HTR-8/SVneo (cell line): ENCODE measurements at places on chromosomes 7 and 10.

GRCh38 chr7:537911-538634 is 18.4 kb upstream of the PDGFA start:
- DNase-seq = peak; percentile 99

- no peak for DNase-seq
Observed at GRCh38 chr10:88853155-88853881, 1.7 kb upstream of the ANKRD22 start.

DNA sequence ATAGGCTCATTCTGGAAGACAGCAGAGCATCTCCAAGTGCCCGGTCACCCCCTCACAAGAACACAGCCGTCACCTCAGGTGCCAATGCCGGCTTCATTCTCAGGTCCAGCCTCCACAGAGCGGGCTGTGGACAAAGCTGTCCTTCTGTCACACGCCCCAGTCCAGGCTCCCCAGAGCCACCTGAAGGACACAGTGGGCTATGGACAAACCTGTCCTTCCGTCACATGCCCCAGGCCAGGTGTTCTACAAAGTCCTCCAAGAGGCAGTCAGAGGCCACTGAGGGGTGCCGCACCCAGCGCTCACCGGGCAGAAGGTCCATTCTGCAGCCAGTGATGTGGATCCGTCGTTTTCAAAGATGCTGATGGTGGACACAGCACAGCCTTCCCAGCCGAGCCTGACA is 173.2 kb upstream of the PPP2R2D start:
- DNase-seq = no peak

GRCh38 chr7:141550386-141551093 is 670 bp upstream of the AGK start:
- peak; percentile 8 for DNase-seq
